ENCODE measurements at places on chromosomes 4 and X.

- no peak for DNase-seq
These were observed 71.0 kb downstream of the SNCA start for GRCh38 chr4:89765966-89766365.

DNA sequence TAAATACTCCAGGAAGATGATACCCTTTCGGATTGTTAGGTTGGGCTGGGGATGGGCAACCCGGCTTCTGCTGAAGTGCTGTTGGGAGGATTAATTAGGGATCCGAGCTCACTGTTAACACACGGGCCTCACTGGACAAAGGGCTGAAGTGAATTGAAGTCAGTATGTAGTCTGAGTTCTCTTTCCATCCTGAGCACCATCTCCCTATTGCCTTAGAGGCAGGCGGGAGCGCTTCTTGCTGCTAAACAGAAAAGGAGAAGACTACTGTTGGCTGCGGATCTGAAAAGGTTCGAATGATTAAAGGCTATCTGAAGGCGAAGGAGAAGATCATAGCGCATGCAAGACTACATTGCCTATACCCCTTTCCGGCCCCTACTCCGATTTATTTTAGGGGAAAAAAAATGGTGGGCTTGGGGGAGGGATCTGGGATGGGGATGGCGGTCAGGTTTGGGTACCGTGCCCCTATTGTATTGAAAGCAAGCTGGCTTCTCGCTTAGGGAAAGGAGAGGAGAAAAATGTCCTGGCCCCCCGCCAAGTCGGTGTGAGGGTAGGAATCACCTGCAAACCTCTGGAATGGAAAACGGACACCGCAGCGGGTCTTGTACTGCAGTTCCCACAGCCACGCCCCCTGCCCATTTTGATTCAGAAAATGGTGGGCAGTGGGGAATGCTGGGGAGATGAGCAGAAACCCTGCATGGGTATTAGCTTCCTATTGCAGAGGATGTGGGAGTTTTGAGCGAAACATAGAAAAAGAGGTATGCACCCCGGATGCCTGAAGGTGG lies 22.3 kb downstream of the MORF4L2 start:
- peak; percentile 13 for DNase-seq

DNA sequence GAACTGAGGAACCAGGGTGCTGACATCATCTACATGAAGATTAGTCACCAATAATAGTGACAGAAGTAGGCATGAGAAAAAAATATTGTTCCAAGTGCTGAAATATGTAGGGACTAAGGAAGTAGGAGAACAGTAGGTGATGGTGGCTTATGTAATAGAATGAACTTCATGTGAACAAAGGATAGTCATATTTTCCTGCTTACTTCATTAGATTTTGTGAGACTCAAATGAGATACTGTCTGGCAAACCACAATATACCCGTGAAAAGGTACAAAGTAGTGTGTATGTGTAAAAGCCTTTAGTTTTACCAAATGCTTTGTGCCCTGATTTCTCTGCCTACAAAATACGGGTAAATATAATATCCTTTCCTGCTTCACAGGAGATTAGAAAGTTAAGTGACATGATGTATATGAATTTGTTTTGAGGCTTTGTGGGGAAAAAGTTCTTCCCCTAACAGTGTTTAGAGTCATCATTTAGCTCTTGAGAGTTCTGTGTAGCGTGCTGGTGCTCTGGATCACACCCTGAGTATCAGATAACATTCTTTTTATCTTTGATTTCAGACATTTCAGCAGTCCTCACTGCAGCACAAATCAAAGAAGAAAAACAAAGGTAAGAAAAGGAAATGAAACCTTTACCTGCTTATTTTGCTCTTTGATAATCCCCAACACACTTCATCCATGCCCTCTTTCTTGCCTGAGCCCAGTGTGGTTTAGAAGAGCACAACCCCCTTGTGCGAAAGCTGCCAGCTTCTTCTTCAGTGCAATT lies 67.9 kb downstream of the KLHL34 start:
- DNase-seq, result no peak

DNA sequence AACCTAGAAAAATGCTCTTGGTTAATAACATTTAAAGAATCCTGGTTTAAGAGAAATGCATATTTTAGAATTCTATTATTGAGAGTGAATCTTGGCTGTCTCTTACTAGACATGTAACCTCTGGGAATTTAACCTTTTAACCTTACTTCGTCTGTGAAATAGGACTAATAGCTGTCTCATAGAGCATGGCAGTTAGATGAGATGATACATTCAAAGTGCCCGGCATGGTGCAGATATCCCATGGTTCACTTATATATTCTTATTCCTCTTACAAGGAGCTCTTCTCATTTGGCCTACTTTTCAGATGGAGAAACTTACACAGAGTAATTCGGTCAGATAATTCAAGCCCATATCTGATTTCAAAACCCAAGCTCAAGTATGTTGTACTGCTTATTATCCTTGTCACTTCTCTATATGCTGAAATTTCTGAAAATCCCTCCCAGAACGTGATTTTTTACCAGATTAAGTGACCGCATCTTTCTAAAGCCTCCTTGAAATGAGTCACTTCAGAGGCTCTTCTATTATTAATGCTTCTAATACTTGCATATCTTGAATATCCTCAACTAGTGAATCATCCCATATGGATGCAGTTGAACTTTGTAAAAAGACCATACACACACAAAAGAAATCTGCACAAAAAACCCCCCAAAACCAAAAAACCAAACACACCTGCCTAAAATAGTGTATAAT lies 4.9 kb downstream of the CDKN2AIP start:
- no peak for DNase-seq

GRCh38 chr4:153074936-153075630 lies 129.2 kb upstream of the TRIM2 start:
- DNase-seq, result no peak

DNA sequence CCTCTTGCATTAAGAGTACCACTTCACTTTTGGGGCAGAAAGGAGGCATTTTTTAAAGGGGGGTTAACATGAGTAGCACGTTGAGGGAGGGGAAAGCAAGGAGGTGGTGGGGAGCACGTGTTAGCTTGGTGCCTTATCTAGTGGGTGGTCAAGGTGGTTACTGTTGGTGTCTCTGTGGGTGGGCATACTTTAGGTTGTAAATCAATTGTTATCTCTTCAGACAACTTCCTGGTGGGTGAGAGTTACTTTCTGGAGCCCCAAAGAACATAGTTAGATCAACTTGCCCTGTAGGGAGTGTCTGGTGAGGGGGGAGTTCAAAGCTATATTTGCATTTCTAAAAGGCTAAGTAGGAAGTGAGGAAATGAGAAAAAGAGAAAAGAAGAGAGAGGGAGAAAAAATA lies 297.7 kb upstream of the CLNK start:
- no peak for DNase-seq

DNA sequence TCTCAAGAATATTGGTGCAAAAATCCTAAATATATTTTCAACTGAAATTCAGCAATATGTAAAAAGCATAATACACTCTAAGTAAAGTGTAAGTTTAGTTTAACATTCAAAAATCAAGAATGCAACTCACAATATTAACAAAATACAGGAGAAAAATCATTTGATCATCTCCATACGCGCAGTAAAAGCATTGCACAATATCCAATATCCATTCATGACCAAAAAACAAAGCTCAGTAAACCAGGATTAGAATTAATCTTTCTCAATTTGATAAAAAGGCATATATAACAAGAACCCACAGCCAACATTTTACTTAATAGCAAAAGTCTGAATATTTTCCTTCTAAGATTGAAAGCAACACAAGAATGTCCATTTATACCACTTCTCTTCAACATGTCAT lies 48.3 kb upstream of the C4orf54 start:
- no peak for DNase-seq

DNA sequence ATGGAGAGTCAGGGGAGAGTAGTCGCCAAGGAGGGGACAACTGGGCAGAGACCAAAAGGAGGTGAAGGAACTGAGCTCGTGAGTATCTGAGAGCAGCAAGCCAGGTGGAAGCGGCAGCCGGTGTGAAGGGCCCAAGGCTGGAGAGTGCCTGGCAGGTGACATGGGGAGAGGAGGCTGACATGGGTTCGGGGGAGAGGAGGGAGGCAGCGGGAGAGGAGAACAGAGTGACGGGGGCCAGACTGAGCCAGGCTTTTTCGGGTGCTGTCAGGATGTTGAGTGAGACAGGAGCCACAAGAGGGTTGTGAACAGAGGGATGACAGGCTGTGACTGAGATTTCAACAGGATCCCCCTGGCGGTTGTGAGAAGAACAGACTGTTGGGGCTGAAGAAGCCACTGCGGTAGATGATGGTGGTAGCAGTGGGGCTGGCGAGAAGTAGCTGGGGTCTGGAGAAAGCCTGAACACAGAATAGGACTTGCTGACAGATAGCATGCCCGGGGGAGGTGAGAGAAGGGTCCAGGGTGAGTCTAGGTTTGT lies 5.7 kb downstream of the ELK1 start:
- no peak for DNase-seq

GRCh38 chr4:61468024-61468720 lies 268.0 kb downstream of the ADGRL3 start:
- DNase-seq, result no peak

DNA sequence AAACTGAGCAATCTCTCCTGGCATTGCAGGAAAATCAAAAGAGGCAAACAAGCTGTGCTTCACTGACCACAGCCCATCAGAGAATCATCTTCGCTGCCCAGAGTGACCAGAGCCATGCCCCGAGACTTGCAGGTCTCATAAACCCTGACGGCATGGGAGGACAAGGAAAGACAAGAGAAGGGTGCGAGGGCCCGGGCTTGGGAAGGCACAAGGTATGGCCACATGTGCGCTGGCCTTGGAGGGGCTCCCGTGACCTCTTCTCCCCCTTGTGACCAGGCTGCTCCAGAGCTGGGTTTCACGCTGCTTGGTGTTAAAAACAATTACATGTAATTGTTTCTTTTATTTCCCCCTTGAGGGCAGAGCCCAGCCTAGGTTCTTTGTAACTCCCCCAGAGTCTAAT lies 20.8 kb downstream of the DCTD start:
- DNase-seq, result no peak

DNA sequence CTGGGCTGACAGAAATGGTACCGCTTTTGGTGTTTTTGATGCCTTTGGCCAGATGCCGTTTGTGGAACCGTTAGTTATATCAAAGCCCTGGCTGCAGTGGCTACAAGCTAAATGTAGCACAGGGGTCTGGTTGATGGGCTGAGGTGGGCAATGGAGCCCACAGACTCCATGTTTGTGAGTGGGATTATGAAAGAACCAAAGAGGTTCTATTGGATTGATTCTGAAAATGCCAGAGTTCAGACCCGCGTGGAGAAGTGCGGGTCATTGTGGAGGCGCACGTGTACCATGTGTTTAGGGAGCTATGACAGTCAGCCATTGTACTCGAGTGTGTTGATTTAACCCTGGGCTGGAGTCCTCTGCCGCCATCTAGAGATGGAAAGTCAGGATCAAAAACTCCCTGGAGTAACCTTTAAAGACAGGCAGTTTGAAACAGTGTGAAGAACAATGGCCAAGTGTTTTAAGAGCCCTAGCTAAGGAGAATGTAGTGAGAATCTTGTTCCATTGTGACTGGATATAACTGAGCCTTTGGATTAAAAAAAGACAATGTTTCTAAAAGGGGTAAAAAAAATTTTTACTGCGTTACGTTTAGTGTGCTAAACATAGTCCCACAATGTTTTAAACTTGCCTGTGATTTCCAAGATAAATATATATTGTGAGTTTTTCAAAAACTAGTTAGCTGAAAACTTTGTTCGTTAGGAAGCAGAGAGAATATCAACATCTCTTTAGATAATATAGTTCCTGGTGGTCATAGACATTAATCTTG lies 12.7 kb downstream of the ART3 start:
- DNase-seq, result peak; percentile 34

- DNase-seq, result no peak
These were observed 93.2 kb upstream of the PRKX start for GRCh38 chrX:3806630-3807029.

DNA sequence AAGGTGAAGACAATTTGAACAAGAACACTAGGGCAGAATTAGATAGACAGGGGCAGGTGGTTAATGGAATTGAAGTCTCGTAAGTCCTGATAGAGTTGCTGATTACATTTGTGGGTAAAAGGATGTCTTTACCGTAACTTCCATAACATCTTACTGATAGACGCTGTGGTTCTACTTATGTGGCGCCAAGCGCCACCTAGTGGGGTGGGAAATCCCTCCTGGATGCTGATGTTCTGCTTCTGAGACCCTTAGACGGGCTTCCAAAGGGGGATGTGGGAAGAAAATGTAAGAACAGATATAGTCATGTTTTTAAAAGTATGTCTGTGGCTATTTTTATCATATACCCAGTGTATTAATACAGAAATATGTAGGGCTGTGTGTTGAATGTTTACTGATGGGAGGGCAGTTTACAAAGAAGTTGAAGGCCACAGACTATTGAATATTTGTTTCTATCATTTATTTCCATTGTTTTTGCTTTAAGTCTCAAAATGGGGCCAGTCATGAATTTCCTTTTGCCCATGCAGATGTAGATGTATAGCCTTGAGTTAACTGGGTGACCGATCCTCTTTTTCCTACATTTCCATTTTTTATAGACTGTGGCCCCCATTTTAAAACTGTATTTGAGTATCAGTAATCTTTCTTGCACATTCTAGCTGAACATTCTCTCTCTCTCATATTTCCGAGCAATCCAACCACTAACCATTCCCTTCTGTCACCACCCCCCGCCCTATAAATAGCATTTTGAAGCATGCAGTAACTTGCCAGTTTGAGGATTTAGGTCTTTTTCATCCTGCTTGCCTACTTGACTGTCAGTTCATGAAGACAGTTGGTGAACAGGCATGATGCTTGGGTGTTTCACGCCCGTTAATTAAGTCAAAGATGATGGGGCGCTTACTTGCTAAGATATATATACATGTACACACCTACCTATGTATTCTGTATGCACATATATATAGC lies 12.1 kb upstream of the TLR8 start:
- DNase-seq, result peak; percentile 66

DNA sequence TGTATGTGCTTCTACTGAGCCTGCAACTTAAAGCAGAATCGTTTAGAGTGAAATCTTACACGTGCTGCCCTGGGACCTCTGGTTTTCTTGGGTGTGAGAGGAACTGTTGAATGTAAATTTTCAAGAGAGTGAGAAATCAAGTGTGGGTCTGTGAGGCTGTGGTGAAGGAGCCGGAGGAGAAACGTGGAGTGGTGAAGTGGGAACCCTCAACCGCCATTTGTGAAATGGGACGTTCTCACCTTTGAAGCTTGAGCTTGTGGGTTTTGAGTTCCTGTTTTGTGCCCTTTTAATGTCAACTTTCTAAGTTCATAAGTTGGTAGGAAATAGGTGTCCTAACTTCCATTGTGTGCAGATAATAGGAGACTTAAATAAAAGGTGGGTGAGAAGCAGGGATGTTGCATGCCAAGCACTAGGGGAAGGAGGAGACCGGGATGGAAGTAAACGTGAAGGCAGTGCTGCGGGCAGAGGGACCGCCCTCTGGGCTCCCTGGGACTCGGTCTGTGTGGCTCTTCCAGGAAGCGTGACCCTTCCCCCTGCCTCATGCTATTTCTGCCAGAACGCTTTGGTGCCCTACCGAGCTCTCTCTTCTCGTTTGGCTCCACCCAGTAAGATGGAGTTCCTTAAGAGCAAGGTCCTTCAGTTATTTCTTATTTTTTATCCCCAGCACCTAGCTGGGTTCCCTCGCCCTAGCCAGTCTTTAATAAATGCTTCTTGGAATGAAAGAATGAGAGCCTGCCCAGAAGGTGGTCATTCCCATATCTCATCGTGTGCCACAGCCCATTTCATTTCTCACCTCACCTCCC lies 56.0 kb downstream of the TMEM131L start:
- DNase-seq, result no peak

- no peak for DNase-seq
These were observed 23.6 kb downstream of the SH3KBP1 start for GRCh38 chrX:19863857-19864223.
